ENCODE measurements at places on chromosomes 3 and 15.

- DNase-seq, result no peak
Measured at GRCh38 chr3:164352991-164353390, 725.3 kb downstream of the SI start.

DNA sequence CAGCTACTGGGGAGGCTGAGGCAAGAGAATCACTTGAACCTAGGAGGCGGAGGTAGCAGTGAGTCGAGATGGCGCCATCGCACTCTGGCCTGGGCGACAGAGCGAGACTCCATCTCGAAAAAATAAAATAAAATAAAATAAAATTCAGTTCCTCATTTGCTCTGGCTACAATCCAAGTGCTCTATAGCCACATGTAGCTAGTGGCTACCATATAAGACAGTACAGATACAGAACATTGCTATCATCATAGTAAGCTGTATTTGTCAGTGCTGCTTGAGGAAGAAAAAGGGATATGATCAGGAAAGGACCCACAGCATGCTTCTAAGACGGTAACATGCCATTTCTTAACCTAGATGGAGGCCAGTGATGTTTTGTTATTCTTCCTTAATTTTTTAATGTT is 88.7 kb upstream of the CDAN1 start:
- no peak for DNase-seq

- no peak for DNase-seq
Measured at GRCh38 chr3:145681181-145681580, 479.8 kb downstream of the PLOD2 start.

DNA sequence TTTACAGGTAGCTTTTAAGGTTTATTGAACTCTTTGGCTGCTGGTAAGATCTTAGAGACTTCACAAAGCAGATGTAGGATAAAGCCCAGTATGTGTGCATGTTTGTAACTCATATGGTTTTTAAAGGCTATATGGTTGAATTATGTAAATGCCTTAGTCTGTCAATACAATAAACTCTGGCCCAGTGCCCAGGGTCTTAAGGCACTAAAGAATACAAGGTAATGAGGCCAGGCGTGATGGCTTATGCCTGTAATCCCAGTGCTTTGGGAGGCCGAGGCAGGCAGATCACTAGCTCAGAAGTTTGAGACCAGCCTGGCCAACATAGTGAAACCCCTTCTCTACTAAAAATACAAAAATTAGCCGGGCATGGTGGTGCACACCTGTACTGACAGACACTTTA is 170.3 kb upstream of the CGNL1 start:
- no peak for DNase-seq

DNA sequence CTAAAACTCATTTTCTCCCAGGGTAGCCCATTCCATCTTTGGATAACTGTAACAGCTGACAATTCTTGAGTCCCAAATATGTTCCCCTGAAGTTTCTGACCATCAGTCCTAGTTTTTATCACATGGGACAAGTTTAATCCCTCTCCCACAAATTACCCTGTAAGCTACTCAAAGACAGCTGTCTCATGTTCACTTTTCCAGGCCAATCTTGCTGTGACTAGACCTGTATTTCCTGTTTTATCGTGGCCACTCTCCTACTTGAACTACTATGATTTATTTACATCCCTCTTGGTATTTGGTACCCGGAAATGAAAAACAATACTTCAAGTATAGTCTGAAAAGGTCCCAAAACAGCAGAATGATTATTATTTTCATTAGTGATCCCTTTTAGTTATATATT is 95.1 kb upstream of the MEX3B start:
- DNase-seq, result no peak

DNA sequence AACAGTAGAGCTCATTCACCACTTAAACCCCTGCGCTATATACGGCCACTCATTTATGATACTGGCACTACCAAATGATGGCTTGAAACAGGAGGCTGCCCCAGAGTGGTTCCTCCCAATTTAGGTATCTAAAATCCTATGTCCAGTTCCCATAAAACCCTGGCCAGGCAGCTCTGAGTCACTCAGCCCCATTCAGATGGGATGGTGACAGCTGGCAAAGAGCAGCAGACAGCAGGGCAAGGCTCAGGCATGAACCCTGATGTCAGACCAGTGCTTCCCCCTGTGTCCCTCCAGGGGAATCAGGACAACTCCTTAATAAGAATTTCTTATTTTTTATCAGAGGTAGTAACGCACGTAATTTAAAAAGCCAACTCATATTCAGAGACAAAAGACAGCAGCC is 77.2 kb upstream of the RNU6-1 start:
- no peak for DNase-seq

DNA sequence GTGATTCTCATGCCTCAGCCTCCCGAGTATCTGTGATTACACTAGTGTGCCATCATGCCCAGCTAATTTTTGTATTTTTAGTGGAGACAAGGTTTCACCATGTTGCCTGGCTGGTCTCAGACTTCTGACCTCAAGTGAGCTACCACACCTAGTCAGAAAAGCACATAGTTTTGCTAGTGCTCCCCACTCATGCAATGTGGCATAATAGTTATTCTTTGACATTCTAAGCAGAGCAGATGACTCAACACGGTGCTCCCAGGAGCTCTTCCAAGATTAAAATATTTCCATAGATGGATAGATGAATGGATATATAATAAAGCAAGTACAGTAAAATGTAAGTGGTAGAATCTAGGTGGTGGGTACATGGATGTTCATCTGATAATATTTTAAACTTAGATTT is 53.1 kb upstream of the GK5 start:
- DNase-seq, result no peak

- DNase-seq, result no peak
Measured at GRCh38 chr3:55484191-55484689, 2.9 kb downstream of the WNT5A start.

- DNase-seq, result no peak
Measured at GRCh38 chr3:34862456-34862855, 776.9 kb upstream of the ARPP21 start.

DNA sequence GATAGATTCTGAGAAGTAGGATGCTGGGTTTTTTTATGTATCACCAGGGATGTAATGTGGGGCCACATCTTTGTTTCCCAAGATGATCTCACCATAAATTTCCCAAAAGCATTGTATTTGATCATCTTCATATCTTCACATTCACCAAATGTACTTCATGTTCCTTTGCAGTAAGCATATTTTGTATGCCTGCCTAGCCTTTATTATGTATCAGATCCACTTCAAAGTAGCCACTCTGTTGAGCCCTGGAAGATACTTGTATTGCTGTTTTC is 14.2 kb upstream of the GATM start:
- no peak for DNase-seq

DNA sequence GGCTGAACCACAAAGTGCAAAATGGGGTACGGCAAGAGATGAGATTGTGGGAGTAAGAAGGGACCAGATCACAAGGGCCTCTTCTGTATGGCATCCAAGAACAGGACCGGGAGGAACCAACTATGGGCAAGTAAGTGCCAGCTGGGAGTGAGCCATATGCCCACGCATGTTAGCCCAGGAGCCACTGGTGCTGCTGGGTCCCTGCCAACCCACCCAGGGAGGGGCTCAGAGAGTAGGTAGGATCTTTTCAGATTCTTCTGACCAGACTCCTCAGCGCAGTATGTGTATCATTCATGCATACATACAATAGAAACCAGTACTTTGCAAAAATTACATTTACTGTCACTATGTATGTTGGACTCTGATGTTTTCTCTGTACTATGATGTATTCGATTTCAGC is 54.0 kb downstream of the RAB11A start:
- DNase-seq, result no peak

DNA sequence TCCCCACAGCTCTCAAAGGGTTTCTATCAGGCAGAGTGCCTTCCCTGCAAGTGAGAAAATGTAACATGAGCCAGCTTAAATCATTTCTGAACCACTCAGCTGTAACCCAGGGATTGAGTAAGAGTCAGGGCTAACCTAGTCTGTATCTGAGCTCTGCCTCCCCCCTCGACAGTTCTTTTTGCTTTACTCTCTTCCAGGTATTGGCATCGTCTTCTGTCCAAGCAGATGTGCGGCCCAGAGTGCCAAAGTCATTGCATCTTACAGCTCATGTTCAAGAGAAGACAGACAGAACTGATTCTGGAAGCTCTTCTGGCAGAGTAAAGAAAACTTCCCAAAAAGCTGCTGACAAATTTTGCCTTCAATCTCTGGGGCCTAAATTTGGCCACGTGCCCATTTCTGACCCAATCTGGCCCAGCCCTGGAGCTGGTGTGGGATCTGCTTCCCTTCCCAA is 74.8 kb downstream of the ABHD5 start:
- DNase-seq, result no peak

DNA sequence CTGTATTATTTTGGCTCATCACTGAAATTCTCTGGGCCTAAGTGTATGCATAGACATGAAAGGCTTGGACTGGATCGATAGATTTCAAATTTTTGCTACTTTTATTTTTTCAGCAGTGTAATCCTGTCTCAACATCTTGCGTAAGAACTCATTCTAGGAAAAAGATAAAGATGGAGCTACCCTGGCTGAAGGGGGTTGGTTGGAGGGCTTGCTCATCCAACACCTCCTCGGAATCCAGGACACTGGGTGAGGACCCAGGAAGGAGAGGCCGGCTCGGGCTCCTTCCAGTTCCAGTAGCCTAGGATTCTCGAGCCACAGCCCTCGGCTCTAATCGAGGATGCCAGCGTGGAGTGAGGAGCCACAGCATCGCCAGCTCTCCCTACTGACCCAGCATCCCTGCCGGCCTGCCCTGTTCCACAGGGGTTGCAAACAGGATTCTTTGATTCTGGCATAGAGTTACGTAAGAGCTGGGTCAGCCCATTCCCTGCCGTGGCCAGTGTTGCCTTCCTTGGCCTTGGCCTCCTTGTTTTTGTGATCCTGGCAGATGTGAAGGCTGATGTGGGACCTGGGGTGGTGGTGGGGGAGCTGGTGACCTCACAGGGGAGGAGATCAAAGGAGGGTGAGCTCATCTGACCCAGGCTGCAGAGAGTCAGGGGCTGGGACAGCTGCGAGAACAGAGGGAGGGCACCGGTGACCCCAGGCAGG is 149.5 kb downstream of the ALDH1A2 start:
- DNase-seq, result no peak

GRCh38 chr3:59318881-59319280 is 269.1 kb upstream of the CFAP20DC start:
- DNase-seq, result no peak

DNA sequence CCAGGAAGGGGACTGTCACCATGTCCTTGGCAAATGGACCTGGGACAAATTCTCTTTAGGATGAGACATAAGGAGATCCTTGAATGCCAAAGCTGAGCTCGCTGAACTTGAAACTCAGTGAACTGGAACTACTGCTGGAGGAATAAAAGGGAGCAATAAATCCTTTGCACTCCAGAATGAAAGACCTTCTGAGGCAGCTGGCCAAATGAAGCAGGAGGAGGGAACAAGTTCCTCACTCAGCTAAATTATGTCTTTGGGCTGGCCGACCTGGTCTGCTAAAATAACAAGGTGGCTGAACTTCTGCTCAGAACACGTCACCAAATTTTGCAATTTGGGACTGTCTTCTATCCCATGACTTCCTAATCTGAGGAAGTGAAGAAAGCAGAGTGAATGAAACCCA is 314.7 kb downstream of the LPP start:
- DNase-seq, result no peak

- DNase-seq, result no peak
Measured at GRCh38 chr3:25592510-25592968, 72.2 kb downstream of the TOP2B start.

DNA sequence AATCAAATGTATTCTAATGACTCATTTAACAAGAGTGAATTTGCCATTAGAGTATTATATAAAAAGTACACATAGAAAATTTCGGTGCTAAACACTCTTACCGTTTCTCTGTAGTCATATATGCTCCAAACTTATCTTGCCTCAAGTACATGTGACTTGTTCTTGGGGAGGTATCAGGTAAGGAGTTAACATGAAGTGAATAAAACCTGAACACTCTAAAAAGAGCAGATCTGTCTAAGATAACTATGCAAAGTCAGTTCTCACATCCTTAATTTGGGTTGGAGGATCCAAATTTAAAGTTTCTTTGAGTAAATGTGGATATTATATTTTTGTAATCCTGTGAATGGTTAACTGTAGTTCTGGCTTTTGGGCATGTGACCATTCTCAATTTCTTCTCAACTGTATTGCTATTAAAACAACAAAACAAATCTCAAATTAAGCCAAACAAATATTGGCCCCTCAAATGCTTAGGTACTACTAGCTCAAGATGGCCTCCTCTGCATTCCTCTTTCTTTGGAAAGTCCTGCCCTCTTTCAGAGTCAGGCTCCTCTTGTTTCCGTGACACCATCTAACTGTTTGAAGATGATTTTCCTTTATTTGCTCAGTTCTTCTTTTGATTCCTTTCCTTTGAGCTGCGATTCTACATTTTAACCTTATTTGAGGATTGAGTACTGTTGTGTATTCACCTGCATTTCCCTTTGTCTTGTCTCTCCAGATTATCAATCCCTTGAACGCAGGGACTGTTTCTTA is 4.2 kb downstream of the EDEM1 start:
- DNase-seq, result no peak

- no peak for DNase-seq
Measured at GRCh38 chr3:28036599-28037575, 204.5 kb upstream of the CMC1 start.

DNA sequence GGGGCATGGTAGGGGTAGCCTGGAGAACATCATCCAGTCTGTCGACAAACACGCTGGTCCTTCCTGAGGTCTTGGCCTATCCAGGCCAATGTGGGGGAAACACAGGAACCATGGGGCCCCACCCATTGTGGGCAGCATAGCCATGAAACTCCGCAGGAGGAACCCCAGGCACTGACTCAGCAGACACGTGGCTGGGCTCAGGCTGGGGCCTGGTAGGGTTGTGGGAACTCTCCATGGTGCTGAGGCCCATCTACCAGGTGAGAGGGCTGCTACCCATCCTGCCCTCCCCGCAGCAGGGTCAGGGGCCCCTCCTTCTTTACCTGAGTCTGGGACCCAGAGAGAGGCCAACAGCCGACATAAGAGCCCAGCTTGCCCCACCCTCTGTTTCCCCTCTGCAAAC is 22.6 kb upstream of the CACNA2D2 start:
- DNase-seq, result no peak

DNA sequence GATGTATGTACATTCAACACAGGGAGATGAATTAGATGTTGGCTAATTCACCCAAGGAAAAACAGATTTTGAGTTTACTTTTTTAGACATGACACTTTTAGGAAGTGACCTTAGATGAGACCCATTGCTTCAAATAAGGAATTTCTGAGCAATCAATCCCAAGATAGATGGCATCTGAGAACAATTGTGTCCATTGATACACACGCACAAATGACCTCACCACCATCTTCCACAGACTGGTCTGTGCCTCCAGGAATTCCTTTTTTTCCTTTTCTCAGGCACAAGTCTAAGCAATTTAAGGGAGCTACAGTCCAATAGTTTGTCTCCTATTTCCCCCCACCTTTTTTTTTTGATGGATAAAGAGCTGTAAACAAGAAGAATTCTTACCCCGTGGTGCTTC is 265.3 kb downstream of the TBL1XR1 start:
- no peak for DNase-seq

DNA sequence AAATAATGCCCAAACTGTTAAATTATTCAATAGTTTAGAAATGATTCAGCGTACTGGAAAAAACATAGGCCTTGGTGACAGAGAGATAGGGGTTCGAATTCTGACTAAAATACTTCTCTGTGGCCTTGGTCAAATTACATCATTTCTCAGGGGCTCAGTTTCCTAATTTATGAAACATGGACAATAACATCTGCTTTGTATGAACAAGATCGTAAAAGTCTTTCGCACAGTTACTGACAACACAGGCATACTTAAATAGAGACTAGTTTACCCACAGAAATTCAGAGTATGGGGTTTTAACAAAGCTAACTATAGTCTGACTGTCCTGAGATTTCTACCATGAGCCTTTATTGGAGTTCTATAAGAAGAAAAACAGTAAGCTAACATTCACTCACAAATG is 440.4 kb downstream of the FHIT start:
- no peak for DNase-seq

- DNase-seq, result no peak
Measured at GRCh38 chr3:137259701-137260100, 301.9 kb downstream of the IL20RB start.
